ENCODE measurements at places on chromosomes 4 and X.

DNA sequence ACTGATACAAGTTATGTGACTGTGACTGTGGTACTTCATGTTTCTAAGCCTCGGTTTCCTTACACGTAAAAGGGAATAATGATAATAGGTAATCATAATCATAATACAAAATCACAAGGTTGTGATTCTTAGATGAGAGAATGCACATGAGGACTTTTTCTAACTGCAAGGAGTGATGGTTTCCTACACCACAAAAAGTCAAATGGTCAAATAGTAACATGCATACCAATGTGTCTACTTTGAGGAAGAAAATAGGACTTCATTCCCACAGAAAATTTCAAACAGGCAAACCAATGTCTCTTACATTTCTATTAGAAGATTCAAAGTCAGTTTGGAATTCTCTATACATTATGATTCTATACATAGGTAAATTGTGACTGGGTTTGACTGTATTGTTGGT, 368.7 kb upstream of the FTHL17 start:
- no peak for DNase-seq

DNA sequence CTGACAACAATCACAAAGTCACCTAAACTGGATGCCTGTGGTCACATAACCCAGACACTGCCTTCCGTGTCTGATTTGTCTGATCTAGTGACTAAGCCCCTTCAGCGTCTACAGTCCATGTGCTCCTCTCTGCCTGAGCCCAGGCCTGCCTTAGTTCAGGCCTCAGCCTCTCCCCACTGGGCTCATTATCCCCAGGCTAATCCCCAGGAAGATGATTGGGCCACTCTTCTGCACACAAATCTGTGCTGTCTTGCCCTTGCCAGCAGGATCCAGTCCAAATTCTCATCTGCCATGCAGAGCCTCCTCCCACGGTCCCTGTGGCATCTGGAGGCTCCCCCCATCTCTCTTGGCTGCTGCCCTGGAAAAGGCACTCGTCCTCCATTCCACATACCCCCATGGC, 96.5 kb downstream of the SLC2A9 start:
- DNase-seq = peak; percentile 61

- no peak for DNase-seq
Observed at GRCh38 chr4:4766564-4766963, 92.9 kb upstream of the MSX1 start.

- DNase-seq = no peak
Observed at GRCh38 chr4:17781300-17782287, at the start of gene FAM184B. Gene FAM184B (minus strand): TSS chr4:17781621. CDS start chr4:17781299, 322 bp downstream.

Data from M059J (cell line).